ENCODE measurements at places on chromosomes 6 and 20.

GRCh38 chr20:48738399-48739304, 89.1 kb downstream of the PREX1 start:
- no peak for DNase-seq

DNA sequence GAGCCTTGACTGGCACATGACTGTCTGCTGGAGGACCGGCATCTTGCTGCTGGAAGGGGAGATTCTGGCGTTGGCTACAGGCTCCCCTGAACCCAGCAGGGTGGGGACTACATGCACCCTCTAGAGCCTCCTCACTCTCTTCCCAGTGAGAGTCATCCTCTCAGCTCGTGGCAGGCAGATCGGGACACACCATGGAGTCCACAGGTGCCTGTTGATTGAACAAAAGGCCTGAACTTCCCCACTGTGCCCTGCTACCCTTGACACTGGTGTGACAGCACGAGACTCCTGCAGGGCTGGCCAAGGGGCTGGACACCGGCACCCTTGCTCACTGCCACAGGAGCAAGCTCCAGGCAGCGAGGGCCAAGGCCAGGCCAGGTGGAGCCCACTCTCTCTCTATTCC, 8.2 kb downstream of the FRMD1 start:
- no peak for DNase-seq

GRCh38 chr20:16692442-16692841, 37.4 kb upstream of the SNRPB2 start:
- DNase-seq, result no peak

DNA sequence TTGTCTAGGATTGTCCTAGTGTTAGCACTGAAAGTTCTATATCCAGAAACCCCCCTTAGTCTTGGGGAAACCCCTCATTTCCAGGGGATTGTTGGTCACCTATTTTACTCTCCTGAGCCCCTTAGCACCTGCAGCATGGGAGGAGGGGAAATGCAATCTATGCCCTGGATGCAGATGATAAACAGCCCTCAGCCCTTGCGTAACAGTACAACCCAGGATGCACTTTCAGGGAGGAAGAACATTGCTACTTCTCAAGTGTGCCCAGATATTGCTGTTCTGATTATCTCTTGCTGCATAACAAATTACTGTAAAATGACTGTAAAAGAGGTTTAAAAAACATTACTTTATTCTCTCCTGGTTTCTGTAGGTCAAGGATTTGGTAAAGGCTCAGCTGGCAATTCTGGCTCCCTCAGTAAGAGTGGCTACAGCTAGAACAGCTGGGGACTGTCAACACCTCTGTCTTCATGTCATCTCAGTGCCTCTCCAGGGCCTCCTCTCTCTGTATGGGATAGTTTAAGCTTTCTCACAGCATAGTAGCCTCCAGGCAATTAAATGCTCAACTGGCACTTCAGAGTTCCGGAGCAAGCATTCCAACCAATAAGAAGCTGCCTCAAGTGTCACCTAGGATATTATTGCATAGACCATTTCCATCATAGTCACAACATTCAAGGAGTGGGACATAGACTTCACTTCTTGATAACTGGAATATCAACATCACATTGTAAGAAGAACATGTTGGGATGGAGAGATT, 117.8 kb upstream of the FOXO3 start:
- DNase-seq, result no peak

GRCh38 chr20:4151991-4152695, 136.8 kb upstream of the RNF24 start:
- DNase-seq, result no peak

- DNase-seq, result no peak
These were observed 76.1 kb downstream of the YTHDF1 start for GRCh38 chr20:63139837-63140236.

GRCh38 chr6:131948692-131949619, 2.2 kb downstream of the CCN2 start:
- DNase-seq, result no peak

DNA sequence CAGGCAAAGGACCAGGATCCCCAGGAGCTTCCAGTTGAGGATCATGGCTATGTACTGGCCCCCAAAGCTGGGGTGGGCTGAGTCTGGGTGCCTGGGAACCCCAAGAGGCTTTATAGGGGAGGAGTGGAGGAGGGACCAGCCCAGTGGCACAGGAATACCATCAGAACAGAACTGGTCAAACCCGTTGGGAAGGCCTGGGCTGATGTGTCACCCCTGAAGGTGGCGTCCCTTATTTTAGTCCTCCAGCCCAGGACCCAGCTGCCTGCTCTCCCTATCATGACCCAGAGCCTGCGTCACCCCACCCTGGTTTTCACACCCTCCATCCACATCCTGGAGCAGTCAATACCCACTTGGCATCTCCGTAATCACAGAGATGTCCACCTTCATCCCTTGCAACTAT, at the start of gene PSORS1C2:
Gene PSORS1C2 (minus strand): TSS at position 85 of the 400 bp plus-strand sequence. CDS start 40 bp downstream, at position 45.
- no peak for DNase-seq
